Stimulated activated CD8-positive, alpha-beta memory T cell treated with anti-CD3 and anti-CD28 coated beads, Interleukin-2, amount 100 ng/mL, for 48 hours (primary cell): ENCODE measurements at places on chromosomes 2 and 18.

GRCh38 chr18:4352746-4353551 is 102.2 kb downstream of the DLGAP1 start:
- DNase-seq, result no peak

DNA sequence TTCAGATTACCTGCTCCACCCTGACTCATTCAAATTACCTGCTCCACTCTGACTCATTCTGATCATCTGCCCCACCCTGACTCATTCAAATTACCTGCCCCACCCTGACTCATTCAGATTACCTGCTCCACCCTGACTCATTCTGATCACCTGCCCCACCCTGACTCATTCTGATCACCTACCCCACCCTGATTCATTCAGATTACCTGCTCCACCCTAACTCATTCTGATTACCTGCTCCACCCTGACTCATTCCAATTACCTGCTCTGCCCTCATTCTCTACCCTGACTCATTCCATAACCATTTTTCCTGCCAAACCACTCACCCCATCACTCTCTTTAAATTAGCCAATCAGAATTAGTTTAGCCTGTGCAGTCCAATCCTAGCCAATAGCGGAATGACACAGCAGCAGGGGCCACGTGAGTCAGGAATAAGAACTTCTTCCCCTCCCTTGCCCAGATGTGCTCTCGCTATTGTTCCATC is 26.2 kb downstream of the CFAP53 start:
- DNase-seq, result no peak

DNA sequence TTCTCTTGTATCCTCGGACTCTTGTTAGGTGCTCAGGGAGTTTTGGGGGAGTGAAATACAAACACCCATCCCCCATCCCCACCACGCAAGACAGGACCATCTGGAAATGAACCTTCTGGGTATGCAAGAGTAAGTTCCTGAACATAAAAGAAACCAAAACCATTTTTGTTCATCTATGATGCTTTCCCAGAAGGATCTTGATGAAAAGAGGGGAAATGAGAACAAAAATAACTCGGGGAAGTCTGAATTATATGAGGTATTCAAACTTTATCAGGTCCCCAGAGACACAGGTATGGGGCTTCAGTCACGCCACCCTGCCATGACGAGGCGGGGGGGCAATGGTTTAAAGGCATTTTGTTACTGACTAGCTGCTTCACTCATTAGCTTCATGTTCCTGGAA is 68.6 kb upstream of the DNMT3A start:
- no peak for DNase-seq

DNA sequence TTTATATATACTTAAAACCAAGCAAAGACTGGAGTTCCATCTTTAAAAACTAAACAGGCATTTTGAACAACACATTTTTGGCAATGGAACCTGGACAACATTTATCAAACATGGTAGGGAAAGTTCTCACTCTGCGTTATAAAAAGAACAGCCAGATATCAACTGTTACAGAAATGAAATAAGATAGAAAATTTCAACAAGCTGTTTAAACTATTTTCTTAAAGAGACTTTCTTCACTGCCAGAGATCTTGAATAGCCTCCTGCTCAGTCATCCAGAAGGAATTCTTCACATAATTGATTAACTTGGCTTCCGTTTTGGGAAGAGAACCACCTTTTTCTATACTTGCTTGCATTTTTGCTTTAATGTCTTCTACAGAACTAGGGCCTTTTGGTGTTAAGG is 166.0 kb upstream of the PIK3C3 start:
- no peak for DNase-seq

GRCh38 chr18:68150961-68151360 is 563.9 kb downstream of the TMX3 start:
- no peak for DNase-seq

GRCh38 chr2:200483729-200484198 is 26.1 kb downstream of the KCTD18 start:
- no peak for DNase-seq
